ENCODE measurements at places on chromosomes 12 and 14. TPM values are rescaled to one million over a fixed set of nuclear protein-coding genes. Genes with fewer than 3 reads are reported as not detected.

The DPF3 gene
- 0.47 TPM for total RNA-seq

The GSG1 gene
- total RNA-seq: not detected

The ASIC1 gene
- total RNA-seq: 3.7 TPM

The CYP46A1 gene
- 0.10 TPM for total RNA-seq

The ZC2HC1C gene
- 0.64 TPM for total RNA-seq

The LPCAT3 gene
- total RNA-seq: 27.2 TPM

The SNW1 gene
- 129 TPM for total RNA-seq

The OTX2 gene
- not detected for total RNA-seq

The KRT85 gene
- not detected for total RNA-seq

The TBPL2 gene
- total RNA-seq: not detected

The MYH6 gene
- total RNA-seq: not detected

The OAS1 gene
- 41.7 TPM for total RNA-seq

The PIANP gene
- total RNA-seq: 0.27 TPM

The GALNT6 gene
- 5.1 TPM for total RNA-seq
